Right ventricle myocardium superior (tissue), 1 donor: ENCODE measurements at places on chromosomes 7 and 10. TPM values are rescaled to one million over a fixed set of nuclear protein-coding genes. Genes with fewer than 3 reads are reported as not detected.

DNA sequence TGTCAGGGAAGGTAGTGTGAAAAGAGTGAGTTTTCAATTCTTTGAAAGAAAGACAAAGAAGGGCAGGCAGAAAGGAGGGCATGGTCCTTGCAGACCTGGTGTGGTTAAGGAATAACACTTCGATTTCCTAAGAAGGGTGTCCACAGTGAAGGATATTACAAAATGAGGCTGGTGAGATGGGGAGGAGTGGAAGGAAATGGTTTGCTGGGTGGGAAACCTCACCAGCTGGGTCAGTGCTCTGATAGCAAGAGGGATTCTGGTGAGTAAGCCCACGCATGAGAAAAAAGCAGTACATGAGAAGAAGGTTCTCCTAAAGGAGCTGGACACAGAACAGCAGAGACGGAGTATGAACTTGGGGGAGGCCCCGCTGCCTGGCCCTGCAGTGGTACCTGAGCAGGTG lies 230.6 kb upstream of the PLXNA4 start:
- no peak for DNase-seq

DNA sequence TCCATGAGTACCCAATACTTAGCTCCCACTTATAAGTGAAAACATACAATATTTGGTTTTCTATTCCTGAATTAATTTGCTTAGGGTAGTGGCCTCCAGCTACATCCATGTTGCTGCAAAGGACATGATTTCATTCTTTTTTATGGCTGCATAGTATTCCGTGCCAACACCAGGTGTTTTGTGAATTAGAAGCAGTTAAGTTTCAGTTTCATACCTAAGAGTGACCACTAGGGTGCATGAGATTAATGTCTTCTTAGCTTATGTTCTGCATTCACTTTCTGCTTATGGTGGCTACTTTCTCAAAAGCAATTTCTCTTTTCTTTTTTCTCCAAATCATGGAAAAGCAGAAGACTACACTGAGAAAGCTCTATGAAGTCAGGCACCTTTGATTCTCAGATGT lies 65.1 kb upstream of the VSTM2A start:
- no peak for DNase-seq

DNA sequence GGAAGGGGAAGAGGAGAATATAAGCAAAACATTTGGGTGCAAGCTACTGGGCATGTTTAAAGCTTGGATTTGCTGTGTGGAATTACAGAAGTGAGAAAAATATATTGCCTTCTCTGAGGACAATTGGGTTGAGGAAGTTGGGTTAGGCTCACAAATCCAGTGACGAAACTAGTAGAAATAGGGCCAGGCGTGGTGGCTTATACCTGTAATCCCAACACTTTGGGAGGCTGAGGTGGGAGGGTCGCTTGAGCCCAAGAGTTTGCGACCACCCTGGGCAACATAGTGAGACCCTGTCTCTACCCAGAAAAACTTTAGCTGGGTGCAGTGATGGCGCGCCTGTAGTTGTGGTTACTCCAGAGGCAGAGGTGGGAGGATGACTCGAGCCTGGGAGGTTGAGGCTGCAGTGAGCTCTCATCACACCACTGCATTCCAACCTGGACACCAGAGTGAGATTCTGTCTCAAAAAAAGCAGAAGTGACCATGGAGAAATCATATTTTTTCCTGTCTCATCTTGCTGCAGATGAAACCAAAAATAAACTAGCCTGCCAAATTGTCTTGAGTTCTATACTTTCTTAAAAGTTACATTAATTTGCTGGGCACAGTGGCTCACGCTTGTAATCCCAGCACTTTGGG lies 22.4 kb downstream of the NRBF2 start:
- no peak for DNase-seq

GRCh38 chr10:33248638-33249037 lies 85.8 kb downstream of the NRP1 start:
- DNase-seq, result no peak

DNA sequence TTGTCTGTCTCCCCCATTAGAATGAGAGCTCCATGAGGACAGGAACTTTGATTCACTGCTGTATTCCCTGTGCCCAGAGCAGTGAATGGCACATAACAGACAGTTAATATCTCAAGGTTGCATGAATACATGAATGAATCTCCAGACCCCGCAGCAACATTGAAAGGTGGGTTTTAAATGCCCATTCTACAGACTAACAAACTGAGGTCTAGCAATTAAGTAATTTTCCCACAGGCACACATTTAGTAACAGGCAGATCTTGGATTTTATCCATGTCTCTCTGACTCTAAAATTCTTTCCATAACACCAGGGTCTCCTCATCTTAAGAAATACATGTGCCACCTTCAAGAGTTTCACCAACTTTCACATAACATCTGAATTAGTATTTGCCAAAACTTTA lies 104.7 kb upstream of the ARID5B start:
- no peak for DNase-seq

DNA sequence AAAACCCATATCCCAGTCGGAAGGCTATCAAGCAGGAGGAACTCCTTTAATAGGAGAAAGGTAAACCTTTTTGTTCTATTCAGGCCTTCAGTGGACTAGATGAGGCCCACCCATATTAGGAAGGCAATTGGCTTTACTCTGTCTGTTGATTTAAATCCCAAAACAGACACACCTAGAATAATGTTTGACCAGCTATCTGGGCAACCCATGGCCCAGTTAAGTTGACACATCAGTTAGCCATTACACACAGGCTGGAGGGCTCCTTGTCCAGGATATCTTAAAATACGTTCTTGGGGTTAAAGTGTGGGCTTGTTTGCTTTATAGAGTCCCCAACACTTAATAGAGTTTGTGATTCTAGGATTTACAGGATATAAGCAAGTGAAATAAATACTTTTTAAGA lies 339.0 kb upstream of the PRKCQ start:
- no peak for DNase-seq

DNA sequence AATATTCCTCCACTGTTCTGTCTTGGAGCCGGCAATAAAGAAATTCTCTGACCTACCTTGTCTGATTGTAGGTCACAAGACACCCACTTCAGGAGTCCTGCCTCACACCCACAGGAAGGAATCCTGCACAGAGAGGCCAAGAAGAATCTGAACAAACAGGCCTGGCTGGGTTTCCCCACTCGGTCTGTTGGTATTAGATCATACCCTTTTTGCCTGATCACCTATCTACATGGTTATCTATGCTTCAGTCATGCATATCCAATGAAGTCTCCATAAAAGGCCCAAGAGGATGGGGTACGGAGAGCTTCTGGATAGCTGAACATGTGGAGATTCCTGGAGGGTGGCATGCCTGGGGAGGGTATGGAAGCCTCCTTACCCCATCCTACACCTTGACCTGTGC lies 12.3 kb downstream of the OGDH start:
- no peak for DNase-seq

DNA sequence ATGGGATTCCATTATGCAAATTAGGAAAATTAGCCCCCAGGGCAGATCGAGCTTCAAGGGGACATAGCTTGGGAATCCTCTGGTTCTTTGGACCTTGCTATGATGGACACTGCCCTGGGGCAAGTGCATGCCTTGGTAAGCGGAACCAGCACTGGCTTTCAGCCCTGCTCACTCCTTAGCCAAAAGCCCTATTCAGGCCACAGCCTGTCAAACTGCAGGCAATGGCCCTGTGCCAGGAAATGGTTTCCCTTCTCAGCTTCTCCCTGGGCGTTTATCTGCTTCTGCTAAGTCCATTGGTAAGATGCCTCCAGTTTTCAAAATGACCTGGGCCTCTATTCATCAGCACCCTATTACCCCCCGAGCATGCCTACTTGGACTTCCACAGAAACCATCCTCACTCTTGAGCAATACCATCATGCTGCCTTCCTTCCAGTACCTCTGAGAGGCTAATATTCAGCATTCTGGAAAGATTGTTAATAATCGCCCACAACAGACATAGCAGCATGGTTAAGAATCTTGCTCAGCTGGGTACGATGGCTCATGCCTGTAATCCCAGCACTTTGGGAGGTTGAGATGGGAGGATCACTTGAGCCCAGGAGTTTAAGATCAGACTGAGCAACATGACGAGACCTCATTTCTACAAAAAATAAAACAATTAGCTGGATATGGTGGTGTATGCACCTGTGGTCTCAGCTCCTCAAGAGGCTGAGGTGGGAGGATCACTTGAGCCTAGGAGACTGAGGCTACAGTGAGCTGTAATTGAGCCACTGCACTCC lies 918.6 kb upstream of the AUTS2 start:
- no peak for DNase-seq

DNA sequence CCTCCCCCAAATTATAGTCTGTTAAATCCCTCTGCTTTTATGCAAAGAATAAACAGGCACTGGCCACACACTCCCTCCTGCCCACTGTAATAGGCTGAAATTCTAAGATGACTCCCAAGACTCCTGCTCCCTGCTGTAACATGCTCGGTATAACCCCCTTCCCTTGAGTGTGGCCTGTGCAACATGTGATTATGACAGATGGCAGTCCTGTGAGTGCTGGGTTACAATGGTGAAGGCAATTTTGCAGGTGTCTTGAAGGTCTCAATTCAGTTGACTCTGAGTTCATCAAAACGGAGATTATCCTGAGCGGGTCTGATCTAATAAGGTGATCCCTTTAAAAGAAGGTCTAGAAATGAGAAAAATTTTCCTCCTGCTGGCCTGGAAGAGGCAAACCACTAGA lies 55.9 kb downstream of the CREB3L2 start:
- no peak for DNase-seq

- DNase-seq, result no peak
Observed at GRCh38 chr10:80686734-80687475, 149.2 kb downstream of the SH2D4B start.

GRCh38 chr7:11829954-11830353 lies 2.0 kb downstream of the THSD7A start:
- DNase-seq, result no peak

The JAKMIP3 gene
- 1.5 TPM for total RNA-seq

The CDC123 gene
- 49.5 TPM for total RNA-seq

The CH25H gene
- total RNA-seq, result 0.22 TPM

The CCL24 gene
- not detected for total RNA-seq

The STEAP1B gene
- total RNA-seq, result 0.43 TPM

The TMEM270 gene
- total RNA-seq, result not detected

The OR2A1 gene
- not detected for total RNA-seq

The MBL2 gene
- total RNA-seq, result not detected

The EFCAB10 gene
- total RNA-seq, result not detected

The WBP1L gene
- 19.7 TPM for total RNA-seq
